ENCODE measurements at places on chromosomes 6 and 20. TPM values are rescaled to one million over a fixed set of nuclear protein-coding genes. Genes with fewer than 3 reads are reported as not detected.
A peak's percentile ranks its signal among the peaks of the same experiment; 100 is the strongest.

DNA sequence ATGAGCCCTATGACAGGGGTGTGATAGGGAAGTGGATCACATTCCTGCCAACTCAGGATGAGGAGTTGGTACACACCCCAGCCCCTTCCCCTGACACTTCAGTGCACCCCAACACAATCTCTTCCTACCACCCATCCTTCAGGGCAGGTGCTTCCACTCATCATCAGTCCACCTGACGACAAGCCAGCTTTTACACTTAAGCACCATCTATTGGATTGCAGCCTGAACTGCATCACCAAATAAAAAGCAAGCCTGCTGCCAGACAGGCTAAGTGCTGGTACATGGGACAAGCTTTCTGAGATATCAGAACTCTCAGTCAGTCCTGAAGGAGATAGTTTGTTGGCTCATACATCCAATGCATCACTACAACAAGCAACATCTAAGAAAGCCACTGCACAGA lies 69.0 kb upstream of the TMEM200A start:
- H3K4me1 ChIP-seq = no peaks in the 10 kb centered on the region
- H3K27me3 ChIP-seq = no peaks in the 10 kb centered on the region
- no peak for DNase-seq
- no peak overlapping the region for H3K27ac ChIP-seq
- no peak overlapping the region for H3K4me3 ChIP-seq

DNA sequence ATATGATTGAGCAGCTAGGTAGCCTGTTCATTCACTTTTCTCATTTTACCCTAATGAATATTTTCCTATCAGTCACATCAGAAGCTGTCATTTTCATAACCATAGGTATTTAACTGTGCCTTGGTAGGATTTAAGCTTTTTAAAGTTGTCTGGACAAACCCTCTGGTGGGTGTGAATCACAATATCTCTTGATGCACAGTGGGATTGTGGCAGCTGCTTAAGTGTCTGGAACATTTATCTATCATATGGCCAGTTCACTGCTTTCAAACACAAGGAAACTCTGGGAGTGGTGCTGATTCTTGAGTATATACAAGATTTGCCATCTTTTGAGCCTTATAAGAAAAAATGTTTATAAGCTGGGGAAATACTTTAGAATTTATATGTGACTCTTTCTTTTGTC lies 87.0 kb upstream of the SUPT3H start:
- no peak overlapping the region for H3K4me3 ChIP-seq
- no peak overlapping the region for H3K27ac ChIP-seq
- no peaks in the 10 kb centered on the region for H3K36me3 ChIP-seq
- H3K4me1 ChIP-seq = no peaks in the 10 kb centered on the region

DNA sequence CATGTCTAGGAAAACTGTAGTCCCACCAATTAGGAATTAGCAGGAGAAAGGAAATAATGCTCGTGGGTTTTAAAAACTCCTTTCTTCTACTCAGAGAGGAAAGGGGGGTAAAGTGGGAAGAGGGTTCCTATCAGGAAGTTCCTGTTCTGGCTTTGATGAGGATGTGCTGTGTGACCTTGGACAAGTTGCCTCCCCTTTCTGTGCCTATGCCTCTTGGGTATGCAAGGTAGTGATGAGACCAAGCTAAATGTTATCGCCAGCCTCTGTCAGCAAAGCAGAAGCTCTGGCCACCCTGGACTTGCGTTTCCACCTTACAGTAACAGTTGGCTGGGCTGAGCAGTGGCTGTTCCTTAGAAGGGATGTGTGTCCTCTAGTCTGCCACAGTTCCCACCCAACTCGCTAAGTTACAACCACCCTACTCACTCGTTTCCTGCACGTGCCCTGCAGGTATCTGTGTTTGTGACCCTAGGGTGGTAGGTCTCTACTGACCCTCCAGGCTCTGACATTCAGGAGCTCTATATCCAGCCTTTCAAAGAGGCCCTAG lies 110.0 kb downstream of the PREX1 start:
- no peak overlapping the region for H3K4me3 ChIP-seq
- H3K36me3 ChIP-seq = no peaks in the 10 kb centered on the region
- DNase-seq = no peak
- no peaks in the 10 kb centered on the region for H3K27me3 ChIP-seq
- no peaks in the 10 kb centered on the region for H3K4me1 ChIP-seq
- H3K27ac ChIP-seq = no peak overlapping the region

DNA sequence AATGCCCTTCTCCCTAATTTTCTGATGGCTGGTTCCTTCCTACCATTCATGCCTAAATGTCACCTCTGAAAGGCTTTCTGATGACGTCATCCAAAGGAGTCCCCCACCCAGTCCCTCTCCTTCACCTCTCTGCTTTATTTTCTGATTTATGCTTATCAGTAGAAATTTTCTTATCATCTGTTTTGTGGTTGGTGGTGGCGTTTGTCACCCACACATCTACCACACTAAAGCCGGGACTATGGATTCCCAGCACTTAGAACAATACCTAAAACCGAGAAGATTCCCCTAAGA lies 9.0 kb downstream of the CNKSR3 start:
- no peaks in the 10 kb centered on the region for H3K4me1 ChIP-seq
- no peak overlapping the region for H3K27ac ChIP-seq
- H3K27me3 ChIP-seq = no peaks in the 10 kb centered on the region

VARS1 gene
- 15.3 TPM for total RNA-seq

KATNA1 gene
- 15.9 TPM for total RNA-seq

TMC2 gene
- total RNA-seq = not detected

ANGPT4 gene
- total RNA-seq = 0.11 TPM

- H3K27me3 ChIP-seq = no peaks in the 10 kb centered on the region
- H3K27ac ChIP-seq = no peak overlapping the region
- no peak overlapping the region for H3K4me3 ChIP-seq
Measured at GRCh38 chr6:136031982-136032381, 180.5 kb downstream of the PDE7B start.

DNA sequence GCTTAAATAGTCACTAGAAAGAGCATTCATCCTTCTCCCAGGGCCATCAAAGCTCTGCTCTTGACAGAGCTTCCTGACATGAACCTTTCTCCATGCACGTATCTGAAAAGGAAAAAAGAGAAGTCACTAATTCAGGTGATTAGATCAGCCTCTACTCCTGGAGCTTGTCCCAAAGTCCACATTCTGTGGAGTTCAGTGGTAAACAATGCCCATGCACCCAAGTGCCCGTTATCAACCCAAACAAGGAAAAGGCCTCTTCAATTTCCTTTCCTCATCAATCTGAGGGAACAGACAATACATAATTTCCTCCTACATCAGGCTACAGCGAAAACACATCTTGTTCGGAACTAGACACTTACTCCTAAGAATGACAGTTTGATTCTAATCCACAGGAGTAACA lies 129.2 kb upstream of the PCSK2 start:
- H3K27me3 ChIP-seq = no peaks in the 10 kb centered on the region
- H3K4me3 ChIP-seq = no peak overlapping the region
- no peaks in the 10 kb centered on the region for H3K36me3 ChIP-seq
- H3K4me1 ChIP-seq = no peaks in the 10 kb centered on the region
- DNase-seq = no peak

DNA sequence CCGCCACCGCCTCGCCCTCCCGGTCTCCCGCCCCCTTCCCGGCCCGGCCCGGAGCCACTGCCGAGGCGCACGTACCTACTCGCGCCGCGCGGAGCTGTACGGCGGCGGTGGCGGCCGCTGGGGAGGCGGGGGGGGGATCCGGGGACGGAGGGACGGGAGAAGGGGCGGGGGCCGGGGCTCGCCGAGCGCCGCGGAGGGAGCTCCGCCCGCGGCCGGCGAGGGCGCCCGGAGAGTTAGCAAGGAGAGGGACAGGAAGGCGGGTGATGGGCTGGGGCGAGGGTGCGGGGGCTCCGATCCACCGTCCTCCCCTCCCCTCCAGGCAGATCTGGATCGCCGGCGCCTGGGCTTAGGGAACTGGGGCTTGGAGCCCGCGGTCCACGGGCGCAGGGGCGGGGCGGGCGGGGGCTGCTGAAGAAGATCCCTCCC lies 548 bp upstream of the TMEM74B start:
- no peaks in the 10 kb centered on the region for H3K4me1 ChIP-seq
- no peaks in the 10 kb centered on the region for H3K36me3 ChIP-seq
- peak overlapping the region; percentile 52 for H3K4me3 ChIP-seq
- peak overlapping the region; percentile 35 for H3K27ac ChIP-seq
- no peak for DNase-seq

FUT9 gene
- total RNA-seq = not detected

GRCh38 chr20:21513181-21513663 lies 642 bp downstream of the NKX2-2 start:
- peaks cover 56% of the 10 kb centered on the region for H3K27me3 ChIP-seq
- peaks cover 71% of the 10 kb centered on the region for H3K4me1 ChIP-seq
- no peaks in the 10 kb centered on the region for H3K36me3 ChIP-seq
- no peak for DNase-seq
- no peak overlapping the region for H3K27ac ChIP-seq

DNA sequence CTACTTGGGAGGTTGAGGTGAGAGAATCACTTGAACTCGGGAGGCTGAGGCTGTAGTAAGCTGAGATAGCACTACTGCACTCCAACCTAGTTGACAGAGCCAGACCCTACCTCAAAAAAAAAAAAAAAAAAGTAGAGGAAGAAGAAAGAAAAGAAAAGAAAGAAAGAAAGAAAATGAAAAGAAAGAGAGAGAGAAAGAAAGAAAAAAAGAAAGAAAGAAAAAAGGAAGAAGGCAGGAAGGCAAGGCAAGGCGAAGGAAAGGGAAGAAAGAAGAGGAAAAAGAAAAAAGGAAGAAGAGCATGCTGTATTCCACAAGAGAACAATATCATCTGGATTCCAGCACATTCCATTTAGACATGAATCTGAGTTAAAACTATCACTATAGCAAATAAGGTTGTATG lies 3.8 kb downstream of the GCM1 start:
- no peak for DNase-seq
- H3K36me3 ChIP-seq = no peaks in the 10 kb centered on the region

GRCh38 chr20:52736507-52736906 lies 235.7 kb upstream of the TSHZ2 start:
- H3K4me1 ChIP-seq = no peaks in the 10 kb centered on the region
- H3K27ac ChIP-seq = no peak overlapping the region
- H3K4me3 ChIP-seq = no peak overlapping the region
- H3K36me3 ChIP-seq = no peaks in the 10 kb centered on the region

DNA sequence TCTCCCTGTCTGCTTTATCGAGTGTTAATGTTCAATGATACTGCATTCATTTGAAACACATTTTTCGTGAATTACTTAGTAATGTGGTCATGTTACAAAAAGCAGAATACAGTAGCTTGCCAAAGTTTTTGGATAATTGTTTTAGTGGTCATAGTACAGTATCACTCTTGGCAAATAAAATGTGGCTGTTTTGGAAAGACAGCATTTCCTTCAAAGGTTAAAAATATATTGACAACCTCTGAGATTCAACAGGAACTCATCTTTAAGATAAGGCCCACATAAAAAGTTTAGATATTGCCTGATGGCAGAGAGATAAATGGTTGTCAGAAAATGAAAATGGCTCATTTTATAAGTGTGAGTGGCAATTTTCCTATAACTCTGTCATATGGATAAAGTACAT lies 297.7 kb upstream of the MAN1A1 start:
- no peaks in the 10 kb centered on the region for H3K36me3 ChIP-seq
- no peak overlapping the region for H3K27ac ChIP-seq
- no peak overlapping the region for H3K4me3 ChIP-seq
- DNase-seq = no peak
- H3K27me3 ChIP-seq = no peaks in the 10 kb centered on the region
- no peaks in the 10 kb centered on the region for H3K4me1 ChIP-seq

- no peaks in the 10 kb centered on the region for H3K36me3 ChIP-seq
- no peak for DNase-seq
- no peak overlapping the region for H3K27ac ChIP-seq
- H3K4me1 ChIP-seq = no peaks in the 10 kb centered on the region
- no peak overlapping the region for H3K4me3 ChIP-seq
- peaks cover 4% of the 10 kb centered on the region for H3K27me3 ChIP-seq
Measured at GRCh38 chr6:106082735-106083398, 3.3 kb upstream of the PRDM1 start.

GRCh38 chr6:87729965-87730719 lies 28.1 kb upstream of the AKIRIN2 start:
- H3K27me3 ChIP-seq = no peaks in the 10 kb centered on the region
- H3K36me3 ChIP-seq = no peaks in the 10 kb centered on the region
- H3K27ac ChIP-seq = peak overlapping the region; percentile 59
- H3K4me3 ChIP-seq = no peak overlapping the region

DNA sequence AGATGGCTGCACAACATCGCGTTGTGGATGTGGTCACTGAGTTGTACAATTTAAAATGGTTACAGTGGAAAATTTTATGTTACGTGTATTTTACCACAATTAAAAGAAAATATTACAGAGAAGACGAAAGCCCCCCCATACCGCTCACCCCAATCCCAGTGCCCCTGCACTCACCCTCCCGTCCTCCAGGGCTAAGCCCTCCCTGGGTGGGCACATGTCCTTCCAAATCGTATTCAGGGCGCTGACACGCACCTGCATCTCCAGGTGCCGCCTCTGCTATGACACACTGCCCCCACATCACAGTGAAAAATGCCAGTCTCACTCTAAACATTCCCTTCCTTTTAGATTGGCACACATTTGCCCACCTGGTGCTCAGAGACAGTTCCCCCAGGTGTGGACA lies 49.4 kb downstream of the PSMG4 start:
- DNase-seq = no peak
- H3K36me3 ChIP-seq = no peaks in the 10 kb centered on the region

TMEM170B gene
- 3.8 TPM for total RNA-seq

GRCh38 chr6:3770023-3770720 lies 18.7 kb upstream of the PXDC1 start:
- no peaks in the 10 kb centered on the region for H3K27me3 ChIP-seq
- H3K4me1 ChIP-seq = no peaks in the 10 kb centered on the region
- H3K36me3 ChIP-seq = no peaks in the 10 kb centered on the region
- H3K4me3 ChIP-seq = no peak overlapping the region
- DNase-seq = no peak

DNA sequence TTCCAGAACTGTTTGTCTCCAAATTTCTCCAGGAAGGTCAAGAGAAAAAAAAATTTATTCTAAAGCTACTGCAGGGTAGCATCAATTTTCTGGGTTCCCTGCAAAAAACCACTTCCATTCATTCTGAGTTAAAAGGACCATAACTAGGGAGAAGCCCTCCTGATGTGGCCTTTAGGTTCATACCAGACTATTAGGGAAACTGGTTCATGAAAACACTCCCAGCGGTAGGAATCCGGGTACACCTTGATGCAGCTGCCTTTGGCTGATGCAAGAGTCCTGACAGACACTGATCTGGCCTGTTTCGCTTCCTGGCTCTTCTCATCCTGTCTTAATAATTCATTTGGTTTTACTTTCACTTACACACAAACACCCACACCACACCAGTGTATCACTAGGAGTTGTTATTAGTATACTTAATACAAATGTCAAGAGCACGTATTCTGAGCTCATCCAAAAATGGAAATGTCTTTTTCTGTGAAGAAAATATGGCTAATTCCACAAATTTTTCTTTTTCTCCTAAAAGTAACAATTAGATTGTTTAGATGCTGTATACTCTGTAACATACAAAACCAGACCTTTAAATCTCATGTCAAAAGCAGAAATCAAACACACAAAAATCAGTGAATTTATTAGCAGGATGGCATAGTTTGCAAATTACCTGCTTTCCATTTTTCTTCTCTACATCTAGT lies 38.4 kb upstream of the ARHGAP18 start:
- H3K36me3 ChIP-seq = no peaks in the 10 kb centered on the region
- no peak for DNase-seq
- H3K27me3 ChIP-seq = no peaks in the 10 kb centered on the region
- no peak overlapping the region for H3K27ac ChIP-seq
- peaks cover 33% of the 10 kb centered on the region for H3K4me1 ChIP-seq

- no peaks in the 10 kb centered on the region for H3K4me1 ChIP-seq
- H3K4me3 ChIP-seq = no peak overlapping the region
- H3K27ac ChIP-seq = no peak overlapping the region
- no peak for DNase-seq
- H3K27me3 ChIP-seq = no peaks in the 10 kb centered on the region
Measured at GRCh38 chr6:23145781-23146180, 576.4 kb downstream of the HDGFL1 start.

- H3K4me3 ChIP-seq = no peak overlapping the region
- no peaks in the 10 kb centered on the region for H3K36me3 ChIP-seq
- H3K27me3 ChIP-seq = peaks cover 10% of the 10 kb centered on the region
Measured at GRCh38 chr20:43191143-43191542, 1.4 kb upstream of the PTPRT start.

Measured in right atrium auricular region (tissue), 2 donors.